HL-60 (cell line): ENCODE measurements at places on chromosomes 13 and 19.

DNA sequence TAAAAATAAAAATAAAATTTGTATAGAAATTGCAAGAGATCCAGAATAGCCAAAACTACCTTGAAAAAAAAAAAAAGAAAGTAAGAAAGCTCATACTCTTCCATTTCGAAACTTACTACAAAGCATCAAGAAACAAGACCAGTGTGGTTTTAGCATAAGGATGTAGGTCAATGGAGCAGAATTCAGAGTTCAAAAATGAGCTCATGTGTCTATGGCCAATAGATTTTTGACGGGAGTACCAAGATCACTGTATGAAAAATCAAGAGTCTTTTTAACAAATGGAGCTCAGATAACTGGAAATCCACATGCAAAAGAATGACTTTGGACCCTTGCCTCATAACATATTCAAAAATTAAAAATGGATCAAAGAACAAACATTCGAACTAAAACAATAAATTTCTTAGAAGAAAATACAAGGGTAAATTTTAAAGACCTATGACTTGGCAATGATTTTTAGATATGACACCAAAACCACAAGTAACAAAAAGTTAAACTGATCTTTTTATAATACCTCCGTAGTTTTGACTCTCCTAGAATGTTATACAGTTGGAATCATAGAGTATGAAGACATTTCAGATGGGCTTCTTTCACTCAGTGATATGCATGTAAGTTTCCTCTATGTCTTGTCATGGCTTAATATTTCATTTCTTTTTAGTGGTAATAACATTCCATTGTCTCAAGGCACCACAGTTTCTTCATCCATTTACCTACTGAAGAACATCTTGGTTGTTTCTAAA lies 43.2 kb downstream of the KLF12 start:
- DNase-seq = no peak

DNA sequence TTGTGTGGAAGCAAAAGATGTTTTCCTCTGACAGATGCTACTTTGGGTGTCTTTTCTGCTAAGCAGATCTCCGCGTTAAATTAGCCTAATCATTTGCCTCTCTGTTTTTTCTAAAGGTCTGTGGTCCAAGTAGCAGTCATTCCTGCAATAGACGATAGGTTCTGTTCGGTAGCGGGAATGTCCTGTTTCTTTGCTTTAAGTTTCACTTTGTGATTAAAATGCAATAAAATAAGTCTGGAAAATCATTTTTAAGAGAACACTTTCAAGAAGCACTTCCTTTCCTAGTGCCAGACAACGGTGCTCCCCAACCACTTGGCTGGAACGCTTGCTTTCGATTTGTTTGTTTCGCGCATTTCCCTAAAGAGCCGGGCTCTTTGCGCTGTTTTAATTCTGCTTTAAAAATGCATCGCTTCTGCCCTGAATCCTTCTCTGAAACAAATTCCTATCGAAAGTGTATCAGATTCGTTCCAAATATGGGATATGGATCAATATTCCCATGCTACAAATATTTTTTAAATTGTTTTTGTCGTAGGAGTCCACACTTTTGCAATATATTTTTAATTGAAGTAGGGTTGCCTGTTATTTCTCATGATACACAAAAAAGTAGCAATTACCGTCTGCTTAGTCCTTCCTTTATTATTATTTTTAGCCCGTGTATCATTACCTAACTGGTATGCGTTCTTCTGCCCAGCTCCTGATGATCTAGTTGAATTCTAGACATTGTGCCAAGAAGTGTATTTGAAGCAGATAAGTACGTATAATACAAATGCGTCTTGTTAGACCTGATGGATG lies 14.2 kb downstream of the ZIC2 start:
- DNase-seq = no peak

- DNase-seq = no peak
Measured at GRCh38 chr13:75393839-75394520, 88.0 kb downstream of the TBC1D4 start.

DNA sequence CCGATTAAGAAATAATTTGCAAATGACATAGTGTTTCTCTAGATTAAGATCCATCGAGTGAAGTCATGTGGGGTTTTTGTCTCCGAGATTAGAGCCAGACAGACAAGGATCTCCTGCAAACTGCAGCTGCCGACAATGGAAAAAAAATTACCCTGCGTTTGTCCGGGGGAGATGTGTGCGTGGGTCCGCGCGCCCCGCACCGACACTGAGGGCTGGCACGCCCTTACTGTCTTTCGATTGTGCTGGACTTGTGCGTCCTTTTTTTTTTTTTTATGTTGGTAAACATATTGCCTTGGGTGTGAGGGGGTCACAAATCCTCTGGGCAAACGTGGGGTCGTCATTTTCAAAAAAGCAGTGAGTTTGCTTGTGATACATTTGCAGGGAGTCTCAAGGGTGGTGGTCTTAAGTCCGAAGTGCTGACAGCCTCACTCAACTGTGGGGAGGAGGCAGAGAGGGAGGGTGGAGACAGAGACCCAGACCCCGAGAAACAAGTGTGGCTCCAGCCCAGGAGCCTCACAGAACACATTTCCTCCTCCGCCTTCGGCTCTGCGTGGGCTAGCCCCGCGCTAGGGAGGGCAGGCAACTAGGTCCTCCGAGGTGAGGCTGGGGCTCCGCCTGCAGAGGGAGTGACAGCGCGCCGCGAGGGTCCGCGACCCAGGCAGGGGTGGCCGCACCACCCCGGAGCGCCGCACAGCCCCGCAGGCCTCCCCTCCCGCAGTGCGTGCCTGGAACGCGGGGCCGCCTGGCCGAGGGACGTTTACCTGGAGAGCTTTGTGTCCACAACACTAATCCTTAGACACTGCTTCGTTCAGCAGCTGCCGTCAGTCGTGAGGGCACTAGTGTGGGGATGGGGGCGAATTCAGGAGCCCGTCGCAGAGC lies 11.7 kb upstream of the SOX1 start:
- no peak for DNase-seq

- no peak for DNase-seq
Measured at GRCh38 chr13:42405665-42406390, 133.9 kb downstream of the AKAP11 start.

DNA sequence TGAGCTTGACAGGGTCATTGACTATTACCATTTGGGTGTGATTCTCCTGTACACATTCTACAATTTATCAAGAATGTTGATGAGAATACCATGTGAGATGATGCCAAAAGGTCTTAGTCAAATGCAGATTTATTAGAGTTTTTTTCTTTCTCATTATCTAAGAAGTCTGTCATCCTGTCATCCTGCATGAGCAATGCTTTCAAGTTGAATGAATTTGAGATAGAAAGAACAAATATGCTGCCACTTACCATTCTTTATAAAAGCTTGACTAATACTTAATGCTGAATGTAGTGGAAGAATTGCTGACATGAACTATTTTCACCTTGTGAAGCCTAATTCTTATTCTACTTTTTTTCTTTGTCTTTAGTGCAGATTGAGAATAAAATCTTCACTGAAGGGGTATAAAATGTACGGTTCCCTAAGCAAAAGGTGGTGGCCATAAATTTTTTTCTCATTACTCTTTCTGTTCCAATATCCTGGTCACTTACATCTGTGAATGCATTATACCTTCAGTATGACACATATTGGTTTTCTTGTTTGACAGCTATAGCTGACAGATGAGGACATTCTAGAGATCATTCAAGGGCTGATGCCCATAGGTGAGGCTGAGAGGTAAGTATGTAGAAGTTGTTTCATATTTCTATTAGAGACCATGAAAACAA lies 1434.7 kb downstream of the SLITRK1 start:
- DNase-seq = no peak

- peak; percentile 16 for DNase-seq
Measured at GRCh38 chr19:50669302-50670101, 20.3 kb downstream of the C19orf81 start.

- no peak for DNase-seq
Measured at GRCh38 chr13:49411353-49411752, 32.5 kb downstream of the CAB39L start.

GRCh38 chr13:96025283-96025682 lies 27.9 kb downstream of the UGGT2 start:
- no peak for DNase-seq

DNA sequence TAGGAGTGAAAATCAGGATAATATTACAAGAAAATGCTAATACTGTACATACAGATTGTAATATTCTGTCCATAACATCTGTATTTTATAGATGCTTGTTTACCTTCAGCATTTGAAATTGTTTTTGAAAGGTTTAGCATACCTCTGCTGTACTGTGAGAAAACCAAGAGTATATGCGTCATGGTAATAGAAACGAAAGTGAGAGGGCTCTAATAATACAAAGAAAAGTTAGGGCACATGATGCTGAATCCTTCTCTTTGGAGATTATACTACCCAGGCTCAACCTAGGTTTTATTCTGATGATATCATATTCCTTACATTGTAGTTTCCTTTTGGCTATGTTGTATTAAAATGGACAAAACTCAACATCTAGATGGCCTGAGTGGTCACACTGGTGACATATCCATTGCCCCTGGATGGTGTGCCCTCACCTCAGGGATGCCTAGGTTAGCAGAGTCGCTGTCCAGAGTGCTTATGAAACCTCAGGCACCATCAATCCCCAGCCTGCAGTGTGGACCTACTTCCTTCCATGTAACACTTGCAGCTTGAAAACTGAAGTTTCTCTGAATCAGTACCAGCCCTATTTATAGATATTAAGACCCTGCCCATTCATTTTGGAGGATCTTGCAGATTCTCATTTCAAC lies 253.7 kb downstream of the KCTD12 start:
- DNase-seq = peak; percentile 53

DNA sequence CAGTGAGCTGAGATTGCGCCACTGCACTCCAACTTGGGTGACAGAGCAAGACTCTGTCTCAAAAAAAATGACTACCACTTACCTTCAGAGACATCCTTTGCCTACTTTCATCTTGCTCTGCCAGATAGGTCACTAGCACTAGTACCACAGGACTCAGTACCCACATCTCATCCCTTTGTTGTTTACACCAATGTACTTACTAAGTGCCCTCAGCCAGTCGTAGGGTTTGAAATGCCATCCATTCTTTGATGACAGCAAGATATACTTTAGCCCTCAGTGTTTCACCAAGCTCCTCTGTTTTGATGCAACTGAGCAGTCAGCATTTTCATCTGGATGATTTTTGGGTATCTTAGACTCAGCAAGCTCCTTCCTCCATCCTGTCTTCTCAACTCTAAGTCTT lies 6.1 kb downstream of the URAD start:
- no peak for DNase-seq

- no peak for DNase-seq
Measured at GRCh38 chr13:103873725-103874124, 807.5 kb upstream of the SLC10A2 start.

- DNase-seq = no peak
Measured at GRCh38 chr19:18768046-18768771, 22.9 kb downstream of the COMP start.

DNA sequence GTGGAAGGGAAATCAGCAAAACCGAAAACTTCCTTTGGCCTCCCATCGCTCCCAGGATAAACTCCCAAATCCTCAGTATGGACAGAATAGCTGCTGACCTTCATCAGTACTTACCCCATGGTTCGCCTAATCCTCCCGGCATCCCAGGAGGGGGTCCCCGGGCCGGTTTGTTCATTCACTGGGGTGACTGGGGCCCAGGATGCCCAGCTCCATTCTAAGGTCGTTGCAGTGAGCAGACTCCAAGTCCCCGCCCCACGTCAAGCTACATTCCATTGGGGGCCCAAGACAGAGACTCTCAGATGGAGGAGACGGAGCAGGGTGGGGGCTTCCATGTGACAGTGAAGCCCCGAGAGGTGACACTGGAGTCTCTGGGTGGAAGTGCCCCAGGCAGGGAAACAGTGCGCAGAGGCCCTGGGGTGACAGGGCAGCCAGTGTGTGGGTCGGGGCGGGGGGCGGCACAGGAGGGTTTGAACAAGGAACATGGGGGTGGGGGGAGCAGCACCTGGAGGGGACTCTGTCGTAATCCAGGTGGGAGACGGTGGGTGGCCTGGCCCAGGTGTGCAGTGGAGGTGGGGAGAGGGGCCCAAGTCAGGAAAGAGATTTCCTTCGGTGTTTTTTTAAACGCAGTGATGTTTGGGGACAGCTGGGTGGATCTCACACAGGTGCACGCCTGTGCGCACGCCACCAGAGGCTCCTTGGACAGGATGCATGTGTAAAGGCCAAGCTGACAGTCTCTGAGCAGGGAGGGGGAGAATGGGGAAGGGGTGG lies 5.1 kb downstream of the SSBP4 start:
- no peak for DNase-seq

- no peak for DNase-seq
Measured at GRCh38 chr19:33296488-33296971, 5.8 kb downstream of the CEBPA start.

DNA sequence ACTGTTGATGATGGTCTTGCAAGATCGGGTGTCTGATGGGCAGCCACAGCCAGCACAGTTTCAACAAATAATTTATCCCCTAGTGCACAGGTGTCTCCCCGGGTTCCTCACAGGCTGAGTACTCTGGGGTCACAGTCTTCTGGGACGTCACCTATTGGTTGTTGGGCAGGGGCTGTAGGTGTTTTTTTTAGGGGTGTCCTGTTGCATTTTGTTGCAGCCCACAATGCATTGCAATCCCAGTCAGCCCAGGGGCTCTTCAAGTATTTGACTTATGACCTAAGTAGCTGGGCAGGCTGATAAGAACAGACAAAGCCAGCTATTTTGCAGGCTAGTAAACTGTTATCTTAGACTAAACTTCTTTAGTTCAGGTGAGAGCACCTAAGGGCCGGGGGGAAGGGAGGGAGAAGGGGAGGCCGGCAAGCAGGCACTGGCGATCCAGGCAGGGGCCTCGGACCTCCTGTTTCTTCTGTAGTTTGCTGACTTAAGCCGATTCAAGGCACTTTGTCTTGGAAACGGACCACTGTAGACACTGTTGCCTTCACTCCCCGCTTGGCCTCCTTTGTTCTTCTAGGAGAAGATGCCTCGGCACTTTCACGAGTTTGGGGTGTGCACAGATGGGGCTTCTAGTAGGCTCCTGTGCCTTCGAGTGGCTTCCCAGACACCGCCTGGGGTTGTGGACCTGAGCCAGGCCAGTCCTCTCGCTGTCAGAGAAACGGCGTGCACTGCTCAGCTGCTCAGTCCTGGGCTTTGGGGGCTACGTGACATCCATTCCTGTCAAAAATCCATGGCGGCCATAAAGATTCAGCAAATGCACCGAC lies 33.9 kb upstream of the GRTP1 start:
- DNase-seq = no peak

DNA sequence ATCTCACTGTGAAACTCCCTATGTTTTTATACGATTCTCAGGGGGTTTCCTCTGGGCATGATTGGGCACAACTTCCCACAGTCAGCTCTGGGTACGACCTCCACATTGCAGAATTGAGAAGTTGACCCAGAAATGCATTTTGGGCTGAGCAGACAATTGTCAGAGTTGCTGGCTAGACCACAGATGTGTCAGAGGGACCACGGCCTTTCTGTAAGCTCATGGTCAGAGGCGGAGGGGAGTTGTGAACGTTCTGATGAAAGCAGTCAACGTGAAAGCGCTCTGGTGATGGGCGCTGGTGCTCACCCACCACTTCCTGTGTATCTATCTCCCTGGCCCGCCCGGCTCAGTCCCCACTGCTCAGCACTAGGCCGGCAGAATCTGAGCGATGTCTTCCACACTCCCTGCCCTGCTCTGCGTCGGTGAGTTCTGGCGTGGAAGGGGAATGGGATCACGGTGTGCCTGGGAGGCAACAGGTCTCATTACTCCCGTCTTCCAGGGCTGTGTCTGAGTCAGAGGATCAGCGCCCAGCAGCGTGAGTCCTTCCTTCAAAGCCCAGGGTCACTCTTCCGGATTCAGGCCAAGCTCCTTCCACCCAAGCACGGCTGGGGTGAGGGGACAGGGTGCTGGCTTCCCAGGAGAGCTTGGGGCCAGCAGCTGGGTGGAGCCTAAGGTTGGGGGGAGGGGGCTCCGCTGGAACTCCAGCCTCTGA lies at the start of gene NCR1:
TSS of gene NCR1 (plus strand) at position 346 of the 709 bp plus-strand sequence. CDS start at position 386, 40 bp downstream.
- DNase-seq = no peak

- peak; percentile 28 for DNase-seq
Measured at GRCh38 chr13:77374786-77375185, 47.9 kb upstream of the MYCBP2 start.
